ENCODE measurements at places on chromosomes 16 and 17. TPM values are rescaled to one million over a fixed set of nuclear protein-coding genes. Genes with fewer than 3 reads are reported as not detected.

TMEM98 gene
- total RNA-seq, result 10.0 TPM

ARL5C gene
- not detected for total RNA-seq

PYDC1 gene
- not detected for total RNA-seq

CDH8 gene
- total RNA-seq, result 0.19 TPM

PDE6G gene
- total RNA-seq, result not detected

PROCA1 gene
- total RNA-seq, result 1.3 TPM

HYDIN gene
- 0.89 TPM for total RNA-seq

GPR142 gene
- total RNA-seq, result not detected

TMC8 gene
- 1.6 TPM for total RNA-seq

Data from Right ventricle myocardium superior (tissue), 1 donor.